ENCODE measurements at places on chromosomes 5 and 9.

DNA sequence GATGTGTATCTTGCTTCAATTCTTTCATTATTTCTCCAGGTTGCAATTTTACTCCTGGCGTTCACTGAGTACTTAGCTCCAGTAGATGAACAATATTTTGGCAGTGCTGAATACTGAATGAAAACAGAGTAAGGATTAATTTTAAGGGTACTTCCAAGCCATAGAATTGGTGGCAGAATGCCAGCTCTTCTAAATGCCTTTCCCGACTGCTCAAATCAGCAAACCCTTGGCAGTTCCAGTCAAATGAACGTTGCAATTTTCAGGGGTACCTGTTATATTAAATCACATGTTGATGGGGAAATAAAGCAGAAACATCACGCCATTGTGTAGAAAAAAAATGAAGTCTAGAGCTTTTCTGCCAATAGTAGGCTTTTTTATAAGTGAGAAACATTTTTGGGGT is 282.4 kb upstream of the RPS23 start:
- no peak for DNase-seq

GRCh38 chr5:73126381-73126780 is 6.0 kb downstream of the TMEM171 start:
- no peak for DNase-seq

DNA sequence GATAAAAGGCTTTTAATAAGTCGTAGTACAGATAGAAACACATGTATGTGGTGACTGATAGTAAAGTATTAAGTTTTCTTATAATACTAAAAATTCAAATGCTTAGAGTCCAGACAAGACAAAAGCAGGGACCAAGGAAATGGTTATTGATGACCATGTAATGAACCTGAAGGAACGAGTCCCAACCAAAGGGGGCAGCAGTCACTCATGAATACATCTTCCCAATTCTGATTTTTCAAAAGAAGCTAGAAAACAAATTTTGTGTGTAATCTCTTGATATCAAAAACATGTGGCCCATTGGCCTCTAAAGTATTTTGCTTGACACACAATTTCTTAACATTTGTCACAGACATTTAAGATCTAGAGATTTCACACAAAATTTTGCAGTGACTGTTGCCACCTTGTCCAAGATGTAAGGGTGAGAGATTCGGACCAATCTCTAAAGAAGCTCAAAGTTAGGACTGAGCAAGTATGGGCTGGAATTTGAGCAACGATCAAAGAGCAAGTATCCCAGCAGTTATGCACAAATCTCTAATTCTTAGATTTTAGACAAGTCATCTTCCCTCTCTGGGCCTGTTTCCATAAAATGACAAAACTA is 66.8 kb downstream of the ARL15 start:
- peak; percentile 25 for DNase-seq

- no peak for DNase-seq
These were observed 214.7 kb upstream of the TLX3 start for GRCh38 chr5:171094356-171094755.

- DNase-seq = no peak
These were observed 45.3 kb upstream of the RASEF start for GRCh38 chr9:83108208-83108607.

DNA sequence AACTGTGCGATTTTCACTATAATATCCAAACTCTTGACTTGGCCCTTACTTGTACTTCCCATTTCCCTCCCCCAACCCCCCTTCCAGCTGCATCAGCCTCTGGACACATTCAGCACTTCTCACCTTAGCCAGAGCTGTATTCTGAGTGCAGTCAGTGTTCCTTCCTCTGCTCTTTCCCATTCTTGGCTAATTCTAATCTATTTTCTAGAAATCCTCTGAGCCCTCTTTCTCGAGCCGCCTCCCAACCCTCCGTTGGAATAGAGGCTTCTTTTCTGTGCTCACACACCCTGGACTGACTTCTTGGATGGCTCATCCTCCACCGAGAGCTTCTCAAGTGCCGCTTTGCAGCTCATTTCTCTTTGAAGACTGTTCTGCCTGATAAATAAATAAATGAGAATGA is 188.8 kb downstream of the NTRK2 start:
- no peak for DNase-seq

DNA sequence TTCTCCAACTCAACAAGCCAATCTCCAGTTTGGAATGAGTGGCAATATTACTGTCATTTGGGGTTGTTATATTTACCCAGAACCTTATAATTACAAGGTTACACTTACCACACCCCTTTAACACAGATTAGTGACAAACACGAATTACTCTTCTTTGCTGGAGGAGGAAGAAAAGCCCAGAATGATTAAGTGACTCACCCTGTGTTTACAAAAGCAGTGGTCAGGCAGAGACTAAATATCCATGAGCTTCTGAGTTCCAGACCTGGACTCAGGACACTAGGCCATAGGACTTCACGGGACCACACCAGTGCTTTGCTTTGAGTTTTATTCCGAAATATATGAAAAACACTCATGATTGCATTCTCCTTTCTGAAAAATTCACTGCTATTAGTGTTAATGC is 370.8 kb downstream of the TLE1 start:
- no peak for DNase-seq

DNA sequence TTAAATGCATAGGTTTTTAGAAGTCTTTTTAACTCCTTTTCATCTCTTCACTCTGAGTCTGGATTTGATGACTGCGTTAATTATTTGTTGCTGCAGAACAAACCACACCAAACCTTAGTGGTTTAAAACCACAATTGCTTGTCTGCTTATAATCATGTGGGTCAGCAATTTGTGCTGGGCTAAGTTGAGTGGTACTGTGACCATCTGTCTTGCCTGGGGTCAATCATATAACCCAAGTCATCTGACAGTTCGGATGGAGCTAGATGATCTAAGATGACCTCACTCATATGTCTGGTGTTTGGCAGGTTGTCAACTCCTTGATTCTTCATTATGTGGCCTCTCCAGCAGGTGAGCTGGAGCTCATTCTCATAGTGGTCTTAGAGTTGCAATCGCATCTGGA is 219.1 kb upstream of the ELAVL2 start:
- no peak for DNase-seq

- no peak for DNase-seq
These were observed 119.2 kb upstream of the PITX1 start for GRCh38 chr5:135153259-135153658.

DNA sequence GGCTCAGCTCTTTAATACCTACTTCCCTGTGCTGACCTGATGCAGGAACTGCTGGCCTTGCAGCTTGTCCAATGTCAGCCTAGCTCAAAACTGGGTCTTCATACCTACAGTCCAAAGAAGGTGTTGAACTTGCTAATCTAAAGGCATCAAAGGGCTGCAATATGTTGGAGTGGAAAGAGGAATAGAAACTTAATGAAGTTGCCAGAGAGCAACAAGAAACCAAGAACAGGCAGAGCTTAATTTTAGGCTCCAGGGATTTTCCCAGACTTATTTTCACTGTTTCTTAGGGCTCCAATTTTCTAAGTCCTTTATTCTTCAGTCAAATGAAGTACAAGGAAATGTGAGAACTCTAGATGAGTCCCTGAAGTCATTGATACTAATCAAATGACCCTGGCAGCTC is 17.6 kb upstream of the ERCC6L2 start:
- no peak for DNase-seq

- no peak for DNase-seq
These were observed 135.0 kb upstream of the SMARCA2 start for GRCh38 chr9:1880038-1880565.

DNA sequence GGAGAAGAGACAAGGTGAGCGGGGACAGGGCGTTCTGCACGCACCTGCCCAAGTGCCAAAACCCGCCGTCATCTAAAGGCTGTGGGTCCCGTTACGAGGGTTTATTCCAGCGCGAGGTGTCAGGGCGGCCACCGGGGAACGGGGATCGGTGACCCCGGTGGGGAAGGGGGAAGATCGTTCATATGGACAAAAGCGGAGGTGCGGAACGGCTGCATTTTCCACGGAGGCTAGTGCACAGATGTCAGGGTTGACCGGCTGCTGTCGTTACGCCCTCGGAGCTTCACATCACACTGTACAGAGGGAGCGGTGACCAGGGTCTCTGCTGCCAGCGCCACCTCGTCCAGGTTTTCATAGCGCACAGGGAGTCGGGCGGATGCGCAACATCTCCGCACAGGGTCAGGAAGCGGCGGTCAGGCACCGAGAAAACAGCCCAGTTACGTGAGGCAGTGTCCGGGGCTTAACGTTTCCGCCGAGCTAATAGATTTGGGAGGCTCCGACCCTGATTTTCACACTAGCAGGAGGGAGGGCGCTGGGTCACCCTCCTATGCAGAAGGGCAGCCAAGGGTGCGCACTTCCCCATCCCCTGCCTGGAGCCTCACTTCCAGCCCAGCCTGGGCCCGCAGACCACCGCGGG is 13.5 kb downstream of the BTNL9 start:
- DNase-seq = no peak

- no peak for DNase-seq
These were observed 49.5 kb upstream of the SUSD1 start for GRCh38 chr9:112224401-112225289.

- no peak for DNase-seq
These were observed 34.6 kb upstream of the NFIB start for GRCh38 chr9:14348373-14349145.

- peak; percentile 38 for DNase-seq
These were observed 84.1 kb upstream of the DMRT1 start for GRCh38 chr9:757246-757881.

DNA sequence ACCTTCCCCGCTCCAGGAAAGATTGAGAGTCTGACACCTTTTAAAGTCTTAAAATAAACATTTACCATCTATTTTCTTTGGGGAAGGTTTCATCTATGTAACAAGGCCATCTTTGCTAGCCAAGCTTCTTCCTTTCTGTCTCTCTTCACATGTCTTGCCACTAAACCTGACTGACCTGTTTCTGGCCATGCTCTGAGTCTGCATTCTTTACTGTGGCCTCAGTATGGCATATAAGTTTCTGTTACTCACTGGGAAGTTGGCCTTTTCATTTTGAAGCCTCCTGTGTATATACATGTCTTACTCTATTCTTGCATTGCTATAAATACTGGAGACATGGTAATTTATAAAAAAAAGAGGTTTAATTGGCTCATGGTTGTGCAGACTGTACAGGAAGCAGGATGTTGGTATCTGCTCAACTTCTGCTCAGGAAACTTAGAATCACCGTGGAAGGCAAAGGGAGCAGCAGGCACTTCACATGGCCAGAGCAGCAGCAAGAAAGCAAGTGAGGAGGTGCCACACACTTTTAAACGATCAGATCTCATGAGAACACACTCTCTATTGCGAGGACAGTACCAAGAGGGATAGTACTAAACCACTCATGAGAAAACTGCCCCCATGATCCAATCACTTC is 48.1 kb downstream of the KCNV2 start:
- DNase-seq = no peak

- DNase-seq = no peak
These were observed 334.3 kb upstream of the TRPC7 start for GRCh38 chr5:136699651-136700050.

DNA sequence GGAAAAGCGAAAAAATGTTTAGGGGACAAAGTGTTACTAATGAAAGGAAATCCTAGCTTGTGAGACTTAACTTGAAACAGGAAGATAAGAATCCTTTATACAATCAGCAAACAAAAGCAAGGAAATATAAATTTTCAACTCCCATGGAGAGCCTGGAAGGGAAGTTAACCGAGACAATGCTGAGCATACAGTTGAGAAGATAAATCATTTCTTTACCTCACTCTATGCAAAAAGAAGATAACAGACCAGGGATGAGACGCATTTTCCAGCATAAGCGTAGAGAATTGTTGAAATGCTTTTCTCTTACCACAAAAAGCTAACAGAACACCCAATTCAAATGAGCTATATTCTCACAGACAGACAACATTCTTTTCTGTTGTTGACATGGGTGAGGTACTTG is 309.6 kb downstream of the CWC27 start:
- no peak for DNase-seq

DNA sequence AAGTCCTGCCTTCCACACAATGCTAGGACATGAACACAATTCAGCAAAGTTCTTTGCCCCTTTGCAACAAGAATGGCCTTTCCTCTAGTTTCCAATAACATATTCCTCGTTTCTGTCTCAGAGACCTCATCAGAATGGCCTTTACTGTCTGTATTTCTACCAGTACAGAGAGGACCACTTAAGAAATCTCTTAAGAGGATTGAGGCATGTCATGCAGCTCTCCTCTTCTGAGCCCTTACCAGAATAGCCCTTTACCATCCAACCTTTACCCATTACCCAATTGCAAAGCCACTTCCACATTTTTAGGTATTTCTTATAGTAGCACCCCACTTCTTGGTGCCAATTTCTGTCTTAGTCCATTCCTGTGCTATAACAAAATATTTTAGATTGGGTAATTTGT is 20.3 kb downstream of the TNPO1 start:
- DNase-seq = no peak

DNA sequence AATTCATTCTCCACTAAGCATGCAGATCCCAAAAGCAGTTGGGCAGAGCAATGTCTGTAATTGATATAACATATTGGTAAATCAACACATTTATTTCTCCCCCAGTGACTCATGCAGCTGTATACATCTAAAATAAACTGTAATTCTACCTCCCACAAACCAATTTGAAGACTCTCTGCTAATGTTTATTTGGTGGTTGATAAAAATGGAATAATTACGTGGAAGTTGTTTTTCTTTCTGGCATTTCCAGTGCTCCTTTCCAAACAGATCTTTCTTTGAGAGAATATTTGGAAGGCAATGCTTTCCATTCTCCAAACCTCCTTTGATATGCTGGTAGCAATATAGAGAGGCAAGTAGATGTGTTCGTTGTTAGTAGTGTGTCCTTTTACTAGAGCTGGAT is 194.7 kb downstream of the CHSY3 start:
- no peak for DNase-seq

- no peak for DNase-seq
These were observed 1269.9 kb downstream of the FOXD4L5 start for GRCh38 chr9:64015136-64015535.

DNA sequence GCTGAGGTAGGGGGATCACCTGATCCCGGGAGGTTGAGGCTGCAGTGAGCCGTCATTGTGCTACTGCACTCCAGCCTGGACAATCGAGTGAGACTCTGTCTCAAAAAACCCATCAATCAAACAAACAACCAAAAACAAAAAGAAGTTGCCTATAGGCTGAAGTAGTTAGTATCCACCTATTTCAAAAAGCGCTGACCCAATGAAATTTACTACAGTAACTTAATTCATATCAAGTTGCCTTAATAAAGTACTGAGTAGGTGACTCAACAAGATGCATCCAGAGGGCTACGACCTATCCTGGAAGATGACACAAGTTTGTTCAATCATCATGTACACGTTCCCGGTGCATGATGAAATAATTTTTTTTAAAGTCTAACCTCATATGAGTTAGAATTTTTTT is 648.6 kb upstream of the DMAC1 start:
- no peak for DNase-seq

DNA sequence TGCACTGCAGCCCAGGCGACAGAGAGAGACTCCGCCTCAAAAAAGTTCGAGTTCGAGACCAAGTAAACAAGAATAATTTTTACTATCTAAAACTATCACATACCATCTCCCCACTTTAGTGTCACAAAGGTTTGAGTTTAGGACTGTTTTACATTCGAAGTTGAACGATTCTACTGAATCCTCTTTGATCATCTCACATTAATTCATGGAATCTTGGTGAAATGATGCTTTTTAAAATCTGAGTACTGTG is 715 bp upstream of the RPS6 start:
- DNase-seq = no peak

Measured in HEK293T (cell line).